ENCODE measurements at places on chromosomes 2 and 18.

GRCh38 chr2:109000738-109001137 lies 11.7 kb upstream of the EDAR start:
- DNase-seq: no peak

DNA sequence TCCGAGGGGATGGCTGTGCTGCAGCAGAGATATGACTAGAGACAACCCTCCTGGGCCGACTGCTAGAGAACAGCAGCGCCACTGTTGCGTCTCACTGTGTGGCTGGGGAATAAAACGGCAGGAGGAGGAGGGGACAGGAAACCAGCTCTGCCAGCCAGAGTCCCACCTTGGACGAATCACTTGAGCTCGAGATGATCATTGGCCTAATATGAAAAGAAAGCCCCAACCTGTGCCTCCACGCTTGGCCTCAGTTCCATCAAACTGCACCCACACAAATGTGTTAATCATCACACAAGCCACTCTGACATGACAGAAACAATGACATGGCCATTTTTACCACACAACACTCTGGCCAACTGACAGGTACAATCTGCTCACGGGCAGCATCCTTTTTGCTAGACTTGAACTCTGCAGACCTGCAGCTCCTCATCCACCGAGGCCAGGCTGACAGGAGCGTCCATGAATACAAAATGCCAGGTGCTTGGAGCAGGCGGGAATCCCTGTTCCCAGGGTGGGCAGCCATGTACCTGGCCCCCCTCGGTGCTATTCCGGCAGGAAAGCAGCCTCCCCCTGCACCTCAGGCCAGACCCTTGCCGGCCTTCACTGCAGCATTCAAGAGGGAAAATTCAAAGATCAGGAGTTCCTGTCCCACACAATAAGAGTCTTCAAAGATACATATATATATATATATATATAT lies 52.3 kb downstream of the PARD6G start:
- DNase-seq: no peak

DNA sequence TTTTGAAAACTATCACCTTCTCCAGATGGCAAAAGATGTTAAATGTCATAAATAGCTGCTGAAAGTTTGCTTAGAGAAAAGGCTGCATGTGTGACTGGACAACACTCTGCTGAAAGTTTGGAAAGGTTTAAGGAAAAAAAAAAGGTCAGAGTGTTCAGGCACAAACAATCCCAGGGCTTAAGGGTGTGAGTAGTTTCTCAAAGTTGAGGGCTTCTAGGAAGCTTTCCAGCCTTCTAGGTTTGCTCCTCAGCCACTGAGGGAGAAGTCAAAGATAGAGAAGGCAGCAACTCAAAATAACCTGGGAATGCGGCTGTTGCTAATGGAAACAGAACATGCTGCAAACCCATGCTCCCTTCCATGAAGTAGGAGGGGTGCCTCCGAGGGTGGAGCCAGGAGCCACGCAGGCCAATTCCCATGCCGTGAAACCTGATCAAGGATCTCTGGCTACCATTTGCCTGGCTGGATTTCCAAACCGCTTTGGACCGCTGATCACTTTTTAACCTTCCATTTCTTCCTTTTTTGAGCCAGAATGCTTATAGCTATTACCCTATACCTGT lies 88.0 kb downstream of the TEX51 start:
- no peak for DNase-seq

GRCh38 chr18:70998490-70998889 lies 709.6 kb downstream of the SOCS6 start:
- no peak for DNase-seq

DNA sequence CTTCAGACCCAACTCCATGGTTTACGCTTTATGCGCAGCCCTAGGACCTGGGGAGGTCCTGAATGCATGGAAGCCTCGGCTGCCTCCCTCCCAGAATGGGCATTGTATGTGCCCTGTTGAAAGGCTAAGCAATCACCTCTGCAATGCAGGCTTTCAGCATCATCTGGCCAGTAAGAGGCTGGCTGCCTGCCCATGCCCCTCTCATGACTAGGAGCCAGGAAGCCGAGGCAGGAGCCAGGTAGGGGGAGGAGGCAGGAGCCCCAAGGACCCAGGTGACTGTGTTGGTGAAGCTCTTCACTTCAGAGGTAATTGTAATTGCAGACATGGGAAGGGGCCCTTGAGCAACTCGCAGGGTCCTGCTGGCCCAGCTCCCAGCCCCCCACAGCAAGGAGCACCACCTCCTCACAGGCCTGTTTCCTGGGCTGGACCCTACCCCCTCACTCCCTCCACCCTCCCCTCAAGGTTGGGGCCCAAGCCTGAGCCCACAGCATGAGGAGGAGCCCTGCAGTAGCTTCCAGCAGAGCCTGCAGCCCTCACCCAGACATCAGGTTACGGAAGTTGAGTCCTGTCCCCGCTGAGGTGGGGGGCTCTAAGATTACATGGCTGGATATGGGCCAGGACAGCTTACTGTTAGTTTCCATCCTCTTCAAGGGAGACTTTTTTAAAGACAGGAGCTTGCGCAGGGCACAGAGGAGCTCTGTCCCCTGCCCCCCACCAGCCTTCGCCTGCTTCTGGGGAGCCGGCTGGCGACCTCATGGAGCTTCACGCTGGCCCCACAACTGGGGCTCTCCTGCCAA lies 21.9 kb downstream of the CRACDL start:
- no peak for DNase-seq

DNA sequence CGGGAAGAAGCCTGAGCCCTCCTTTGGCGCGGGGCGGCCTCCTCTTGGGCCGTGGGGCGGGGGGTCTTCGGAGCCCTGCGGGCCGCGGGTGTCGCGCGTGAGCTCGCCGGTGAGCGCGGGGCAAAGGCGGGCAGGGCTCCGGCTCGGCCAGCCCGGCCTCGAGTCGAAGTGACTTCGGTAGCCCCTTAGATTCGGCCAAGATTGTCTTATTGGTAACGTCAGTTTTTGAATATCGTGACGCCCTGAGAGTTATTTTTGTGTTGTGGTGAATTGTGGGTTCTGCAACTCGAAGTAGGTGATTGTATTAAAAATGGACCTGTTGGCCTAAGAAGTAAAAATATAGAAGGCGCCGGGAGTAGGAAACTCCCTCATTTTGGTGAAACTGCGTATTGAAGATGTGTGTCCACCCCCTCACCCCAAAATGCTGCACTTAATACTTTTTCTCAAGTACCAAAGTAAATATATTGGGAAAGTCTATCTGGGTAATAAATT lies 669 bp downstream of the MARCHF7 start:
- DNase-seq: no peak

DNA sequence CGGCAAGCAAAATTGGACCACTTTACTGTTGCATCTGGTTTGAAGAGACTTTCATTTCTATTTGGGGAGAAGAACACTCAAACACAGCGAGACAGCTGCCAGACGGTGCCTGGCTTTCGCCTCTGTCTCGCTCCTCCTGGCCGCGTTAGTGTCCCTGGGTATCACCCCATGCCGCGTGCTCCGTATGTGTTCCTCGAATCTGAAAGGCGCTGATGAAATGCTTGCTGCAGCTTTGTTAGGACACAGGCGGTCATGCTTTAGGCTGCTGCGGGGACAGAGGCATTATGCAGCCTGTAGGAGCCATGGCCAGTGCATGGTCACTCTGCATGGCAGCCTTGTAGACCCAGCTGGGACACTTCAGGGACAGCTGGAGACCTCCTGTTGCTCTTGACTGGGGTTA lies 53.9 kb downstream of the LDLRAD4 start:
- DNase-seq: no peak

GRCh38 chr2:160610041-160610440 lies 116.4 kb upstream of the RBMS1 start:
- DNase-seq: no peak

DNA sequence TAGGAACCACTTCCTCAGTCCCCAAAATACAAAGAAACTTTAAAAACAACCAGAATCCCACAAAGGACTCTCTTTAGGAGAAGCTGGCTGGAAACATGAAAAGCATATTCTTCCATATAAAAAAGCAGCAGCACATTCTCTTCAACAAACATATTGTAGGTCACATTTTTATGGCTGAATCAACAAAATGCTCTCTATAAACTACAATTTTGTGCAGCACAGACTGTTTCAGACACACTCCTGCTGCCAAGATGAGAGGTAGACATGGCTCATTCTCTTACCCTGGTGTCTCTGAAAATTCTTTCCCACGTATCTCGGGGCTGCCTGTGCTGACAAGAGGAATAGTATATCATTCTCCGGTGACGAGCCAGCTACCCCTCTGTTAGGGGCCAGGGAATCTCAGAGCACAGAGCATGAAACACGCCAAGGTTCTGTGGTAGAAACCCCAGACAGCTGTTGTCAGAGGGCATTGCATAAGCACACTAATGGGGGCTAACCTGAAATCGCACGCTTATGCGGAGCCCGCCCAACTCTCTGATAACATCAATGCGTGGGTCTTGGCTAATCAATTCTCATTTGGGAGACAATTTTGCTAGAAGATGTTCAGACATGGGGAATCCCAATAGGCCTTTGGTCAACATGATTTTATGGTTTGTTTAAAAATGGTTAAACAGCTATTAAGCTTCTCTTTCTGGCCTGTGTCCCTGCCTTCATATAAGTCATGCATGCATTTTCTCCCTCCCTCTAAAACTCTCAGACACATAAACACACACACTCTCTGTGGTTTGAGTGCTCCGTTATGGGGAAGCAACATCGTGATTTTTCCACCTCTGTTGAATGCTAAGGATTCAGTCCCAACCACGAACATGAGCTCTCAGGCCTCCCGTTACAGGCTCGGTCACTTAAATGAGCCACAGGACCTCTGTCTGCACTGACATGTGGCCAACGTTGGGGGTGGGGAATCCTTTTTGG lies 177.5 kb downstream of the INO80D start:
- DNase-seq: no peak

GRCh38 chr2:60526623-60527022 lies 26.8 kb downstream of the BCL11A start:
- DNase-seq: no peak

DNA sequence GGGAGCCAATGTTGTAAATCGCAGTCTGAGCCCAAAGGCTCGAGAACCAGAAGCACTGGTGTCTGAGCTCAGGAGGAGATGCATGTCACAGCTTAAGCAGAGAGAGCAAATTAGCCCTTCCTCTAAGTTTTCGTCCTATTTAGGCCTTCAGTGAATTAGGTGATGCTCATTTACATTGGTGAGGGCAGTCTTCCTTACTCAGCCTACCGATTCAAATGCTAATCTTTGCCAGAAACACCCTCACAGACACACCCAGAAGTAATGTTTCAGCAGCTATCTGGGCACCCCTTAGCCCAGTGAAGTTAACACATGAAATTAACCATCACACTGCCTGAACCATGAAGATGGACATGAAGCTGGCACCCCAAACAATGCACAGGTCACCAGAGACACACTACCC lies 385.1 kb downstream of the STK39 start:
- DNase-seq: no peak

DNA sequence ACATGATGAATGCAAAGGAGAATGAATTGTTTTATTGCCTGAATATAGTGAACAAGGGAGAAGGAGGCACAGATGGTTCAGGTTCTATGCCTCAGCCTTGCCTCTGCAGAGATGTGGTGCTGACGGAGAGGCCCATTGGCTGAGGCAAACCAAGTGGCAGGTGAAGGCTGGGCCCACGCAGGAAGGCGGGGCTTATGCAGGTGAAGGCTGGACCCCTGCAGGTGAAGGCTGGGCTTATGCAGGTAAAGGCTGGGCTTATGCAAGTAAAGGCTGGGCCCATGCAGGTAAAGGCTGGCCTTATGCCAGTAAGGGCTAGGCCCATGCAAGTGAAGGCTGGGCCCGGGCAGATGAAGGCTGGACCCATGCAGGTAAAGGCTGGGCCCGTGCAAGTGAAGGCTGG lies 414.7 kb downstream of the LRATD1 start:
- DNase-seq: no peak

- no peak for DNase-seq
These were observed 210.9 kb downstream of the L3MBTL4 start for GRCh38 chr18:6203791-6204190.

- no peak for DNase-seq
These were observed 5.1 kb upstream of the SPATA3 start for GRCh38 chr2:230990899-230991150.

DNA sequence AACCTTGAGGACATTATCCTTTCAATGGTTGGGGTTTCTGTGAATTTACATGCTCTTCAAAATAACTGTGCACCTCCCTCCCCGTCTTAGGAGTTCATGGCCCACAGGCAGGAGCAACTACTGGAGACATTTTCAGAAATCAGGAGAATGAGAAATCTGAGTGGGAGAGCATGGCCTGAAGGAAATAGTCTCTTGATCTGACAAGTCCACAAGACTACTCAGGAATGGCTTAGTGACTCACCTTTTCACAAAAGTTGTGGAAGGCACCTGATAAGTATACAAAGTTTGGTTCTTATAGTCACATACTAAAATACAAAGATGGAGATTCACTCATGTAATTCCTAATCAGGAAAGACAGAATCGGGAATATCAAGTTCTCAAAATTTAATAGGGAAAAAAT lies 83.6 kb upstream of the NCKAP5 start:
- DNase-seq: no peak

- no peak for DNase-seq
These were observed 23.7 kb upstream of the ROCK2 start for GRCh38 chr2:11368059-11368572.

DNA sequence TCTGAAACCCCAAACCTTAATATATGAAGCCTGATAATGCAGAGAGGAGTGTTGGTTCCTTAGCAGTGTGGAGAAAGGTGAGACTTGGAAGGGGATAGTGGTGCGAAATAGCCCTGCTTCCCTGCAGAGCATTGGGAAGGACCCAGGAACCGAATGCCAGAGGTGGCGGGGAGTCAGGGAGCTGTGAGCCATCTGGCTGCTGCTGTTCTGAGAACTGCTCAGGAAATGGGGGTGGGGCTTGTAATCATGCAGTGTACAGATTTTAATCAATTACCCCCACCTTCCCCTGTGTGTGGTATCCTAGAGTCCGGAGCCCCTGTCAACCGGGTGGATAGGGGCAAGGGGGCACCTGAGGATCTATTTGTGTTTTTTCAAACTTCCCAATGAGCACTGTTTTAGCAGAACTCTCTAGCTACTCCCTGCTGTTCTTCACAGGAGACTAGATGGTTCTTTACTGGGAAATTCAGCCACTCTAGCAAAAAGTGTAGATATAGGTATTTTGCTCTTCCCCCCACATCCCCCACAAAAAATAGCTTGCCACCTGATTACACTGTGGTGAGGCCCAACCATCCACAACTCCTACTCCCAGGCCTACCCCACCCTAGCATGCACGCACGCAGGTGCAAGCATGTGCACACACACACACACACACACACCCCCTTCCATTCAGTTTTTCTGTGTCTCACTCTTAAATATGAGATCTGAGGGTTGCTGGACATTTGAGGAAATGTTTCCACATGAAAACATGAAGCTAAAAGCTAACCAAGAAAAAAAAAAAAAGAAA lies 30.1 kb upstream of the MBOAT2 start:
- DNase-seq: no peak

GRCh38 chr2:108293850-108294249 lies 5.2 kb downstream of the SULT1C2 start:
- no peak for DNase-seq

GRCh38 chr18:69128978-69129377 lies 271.7 kb upstream of the DOK6 start:
- no peak for DNase-seq

GRCh38 chr2:229133155-229133772 lies 137.8 kb downstream of the PID1 start:
- no peak for DNase-seq

All from stimulated activated CD4-positive, alpha-beta T cell treated with anti-CD3 and anti-CD28 coated beads, Interleukin-4, amount 100 ng/mL, for 1 hour (primary cell).